ENCODE measurements at places on chromosomes 5 and 9.

- no peak for DNase-seq
These were observed 679.8 kb upstream of the FTMT start for GRCh38 chr5:121171834-121172233.

DNA sequence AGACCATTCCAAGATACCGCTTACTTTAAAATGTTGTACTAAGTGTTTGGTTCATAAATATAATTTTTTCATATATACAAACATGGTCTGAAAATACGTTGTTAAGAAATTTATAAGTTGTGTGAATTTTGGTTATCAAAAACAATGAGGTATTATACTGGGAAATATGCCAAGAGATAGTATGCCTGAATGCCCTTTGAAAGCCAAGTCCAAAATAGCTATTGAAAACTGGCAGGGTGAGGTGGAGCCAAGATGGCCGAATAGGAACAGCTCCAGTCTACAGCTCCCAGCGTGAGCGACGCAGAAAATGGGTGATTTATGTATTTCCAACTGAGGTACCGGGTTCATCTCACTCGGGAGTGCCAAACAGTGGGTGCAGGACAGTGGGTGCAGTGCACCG, 533.5 kb downstream of the ZNF608 start:
- no peak for DNase-seq

DNA sequence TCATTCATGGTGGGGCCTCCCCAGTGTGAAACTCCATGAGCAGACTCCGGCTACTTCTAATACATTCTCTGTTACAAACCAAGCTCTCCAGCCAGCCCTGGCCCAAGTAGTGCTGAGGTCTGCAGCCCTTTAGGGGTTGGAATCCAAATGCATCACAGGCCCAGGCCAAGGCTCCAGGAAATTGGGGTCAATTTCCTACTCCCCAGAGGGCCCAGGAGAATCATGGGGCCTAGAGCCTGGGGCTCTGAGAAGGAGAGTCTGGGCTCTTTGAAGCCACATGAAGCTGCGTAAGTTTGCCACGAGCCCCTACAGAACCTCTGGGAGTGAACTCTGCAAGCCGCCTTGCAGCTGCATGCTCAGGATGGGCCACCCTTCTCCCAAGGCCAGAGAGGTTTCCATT, 206.4 kb downstream of the PAPPA start:
- DNase-seq = no peak

DNA sequence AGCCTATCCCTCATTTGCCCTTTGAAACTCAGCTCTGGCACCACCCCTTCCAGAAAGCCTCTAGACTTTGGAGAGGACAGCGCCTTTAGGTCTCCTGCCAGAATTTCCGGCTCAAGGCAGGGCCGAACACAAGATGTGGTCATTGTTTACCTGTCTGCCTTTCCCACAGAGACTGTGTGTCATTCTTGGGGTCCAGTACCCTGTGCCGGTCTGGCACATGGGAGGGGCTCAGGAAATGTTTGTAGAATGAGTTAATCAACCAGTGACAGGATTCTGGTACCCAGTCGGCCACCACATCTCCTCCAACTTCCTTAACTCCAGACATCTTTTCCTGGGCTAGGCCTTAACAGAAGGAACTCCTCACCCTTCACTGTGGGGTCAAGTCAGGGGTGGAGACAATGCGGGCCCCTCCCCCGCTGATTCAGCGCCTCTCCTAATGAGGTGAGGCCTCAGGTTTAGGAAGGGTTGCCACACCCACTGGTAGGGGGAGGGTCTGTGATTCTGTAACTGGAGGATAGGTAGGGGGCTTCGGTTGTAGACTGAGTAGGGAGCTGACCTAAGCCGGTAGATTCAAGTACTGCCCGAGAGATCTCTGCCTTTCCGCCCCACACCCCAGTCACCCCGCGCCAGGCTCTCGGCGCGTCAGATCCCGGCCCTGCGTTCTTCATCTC, 29.3 kb downstream of the PCDH1 start:
- peak; percentile 22 for DNase-seq

DNA sequence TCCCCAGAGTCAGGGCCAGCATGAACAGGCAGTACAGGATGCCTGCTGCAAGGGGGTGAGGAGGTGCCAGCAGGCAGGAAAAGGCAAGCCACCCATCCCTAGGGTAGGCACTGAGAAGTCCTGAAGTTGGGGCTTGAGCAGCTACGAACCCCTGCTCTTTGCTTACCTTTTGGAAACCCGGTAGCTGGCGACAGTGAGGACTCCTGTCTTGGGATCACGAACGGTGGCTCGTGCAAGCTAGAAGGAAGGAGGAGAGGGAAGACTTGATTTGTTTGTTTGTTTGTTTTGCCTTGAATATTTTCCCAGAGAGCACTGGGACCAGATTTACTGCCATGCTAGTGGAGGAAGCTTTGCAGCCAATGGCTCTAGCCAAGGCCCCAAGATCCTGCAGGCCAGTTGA, 23.7 kb downstream of the P4HA2 start:
- DNase-seq = no peak

GRCh38 chr5:174300118-174300940, 254.8 kb downstream of the NSG2 start:
- no peak for DNase-seq

DNA sequence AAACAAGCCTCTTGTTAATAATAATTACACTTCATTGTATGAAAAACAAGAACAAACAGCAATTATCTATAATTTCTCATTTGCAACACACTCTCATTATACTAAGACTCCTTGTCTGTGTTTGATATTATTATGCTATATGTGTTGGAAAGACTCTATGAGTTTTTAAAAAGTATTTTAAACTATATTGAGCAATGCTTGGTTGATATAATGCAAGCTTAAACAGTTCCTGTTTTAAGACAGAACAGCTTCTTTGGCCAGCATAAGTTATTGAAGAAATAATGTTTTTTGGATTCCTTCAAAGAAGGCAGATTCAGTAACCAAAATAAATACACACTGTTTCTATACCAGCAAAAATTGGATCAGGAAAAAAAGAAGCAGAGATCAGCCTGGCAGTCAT, 871.4 kb downstream of the MAT2B start:
- DNase-seq = no peak

DNA sequence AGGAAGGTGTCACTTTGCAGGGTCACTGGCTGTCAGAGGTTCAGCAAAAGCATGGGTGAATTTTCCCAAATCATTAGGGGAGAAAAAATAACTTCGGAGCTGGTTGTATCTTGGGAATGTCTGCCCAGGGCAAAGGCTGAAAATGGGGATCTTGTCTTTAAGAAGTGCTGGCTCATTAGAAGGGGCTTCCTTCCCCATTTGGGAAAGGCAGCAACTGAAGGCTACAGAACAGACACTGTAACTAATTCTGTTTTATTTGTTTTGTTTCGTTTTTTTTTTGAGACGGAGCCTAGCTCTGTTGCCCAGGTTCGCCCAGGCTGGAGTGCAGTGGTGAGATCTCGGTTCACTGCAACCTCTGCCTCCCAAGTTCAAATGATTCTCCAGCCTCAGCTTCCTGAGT, 70.3 kb upstream of the PCA3 start:
- no peak for DNase-seq

- no peak for DNase-seq
These were observed 88.7 kb downstream of the CFAP90 start for GRCh38 chr5:7762267-7762666.

GRCh38 chr5:72032788-72033187, 74.5 kb upstream of the MAP1B start:
- no peak for DNase-seq

DNA sequence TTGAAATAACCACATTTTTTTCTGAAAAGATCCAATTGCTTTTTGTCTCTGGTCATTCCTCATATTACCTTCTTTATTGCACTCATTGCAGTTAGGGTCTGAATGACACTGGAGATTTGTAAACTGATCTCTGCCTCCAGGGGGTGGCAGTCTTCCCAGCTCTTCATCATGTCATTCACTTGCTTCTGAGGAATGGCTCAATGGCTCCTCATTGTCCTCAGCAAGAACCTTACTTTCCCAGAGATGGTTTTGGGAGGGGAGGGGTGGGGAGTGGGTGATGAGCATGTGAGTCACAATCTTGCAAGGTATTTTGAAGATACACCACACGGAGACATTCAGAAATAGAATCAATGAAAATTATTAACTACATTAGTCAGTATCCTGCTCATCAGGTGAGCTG, 159.8 kb upstream of the GAS1 start:
- DNase-seq = no peak

- no peak for DNase-seq
These were observed 16.5 kb downstream of the AGXT2 start for GRCh38 chr5:35031276-35031675.

DNA sequence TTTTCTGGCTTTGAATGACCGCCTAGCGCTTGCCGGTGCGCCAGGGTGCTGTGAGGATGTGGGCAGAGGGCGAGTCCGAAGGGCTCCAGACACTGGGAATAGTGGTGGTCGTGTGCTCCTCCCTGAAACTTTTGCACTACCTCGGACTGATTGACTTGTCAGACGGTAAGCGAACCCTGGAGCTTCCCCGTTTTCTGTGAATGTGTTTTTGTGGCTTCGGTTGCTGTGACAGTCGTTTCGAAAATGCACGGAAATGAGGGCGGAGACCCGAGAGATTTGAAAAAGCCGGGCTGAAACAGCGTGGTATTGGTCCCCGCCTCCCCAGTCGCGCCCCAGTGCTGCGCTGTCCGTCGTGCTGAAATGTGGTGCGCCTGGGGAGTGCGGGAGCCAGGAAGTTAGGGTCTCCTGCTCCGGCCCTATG, 102.5 kb upstream of the GABRP start:
- DNase-seq = no peak

DNA sequence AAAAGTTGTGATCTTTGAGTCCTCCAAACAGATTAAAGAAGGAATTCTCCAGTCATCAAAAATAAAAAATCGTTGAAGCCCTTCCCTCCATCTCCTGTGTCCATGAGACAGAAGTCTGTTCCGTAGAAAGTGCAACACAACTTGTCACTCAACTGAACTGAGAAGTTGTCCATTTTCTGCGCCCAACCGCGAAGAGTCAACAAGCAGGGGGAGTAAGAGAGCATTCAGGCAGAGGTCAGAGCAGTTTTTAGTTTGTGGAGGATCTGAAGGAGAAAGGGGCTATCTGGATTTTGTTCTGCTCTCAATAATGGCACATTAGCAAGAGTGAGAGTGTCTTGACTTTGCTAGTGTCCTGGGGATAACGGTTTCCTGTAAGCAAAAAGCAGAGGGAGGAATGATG, 303.9 kb downstream of the ICE1 start:
- DNase-seq = no peak

DNA sequence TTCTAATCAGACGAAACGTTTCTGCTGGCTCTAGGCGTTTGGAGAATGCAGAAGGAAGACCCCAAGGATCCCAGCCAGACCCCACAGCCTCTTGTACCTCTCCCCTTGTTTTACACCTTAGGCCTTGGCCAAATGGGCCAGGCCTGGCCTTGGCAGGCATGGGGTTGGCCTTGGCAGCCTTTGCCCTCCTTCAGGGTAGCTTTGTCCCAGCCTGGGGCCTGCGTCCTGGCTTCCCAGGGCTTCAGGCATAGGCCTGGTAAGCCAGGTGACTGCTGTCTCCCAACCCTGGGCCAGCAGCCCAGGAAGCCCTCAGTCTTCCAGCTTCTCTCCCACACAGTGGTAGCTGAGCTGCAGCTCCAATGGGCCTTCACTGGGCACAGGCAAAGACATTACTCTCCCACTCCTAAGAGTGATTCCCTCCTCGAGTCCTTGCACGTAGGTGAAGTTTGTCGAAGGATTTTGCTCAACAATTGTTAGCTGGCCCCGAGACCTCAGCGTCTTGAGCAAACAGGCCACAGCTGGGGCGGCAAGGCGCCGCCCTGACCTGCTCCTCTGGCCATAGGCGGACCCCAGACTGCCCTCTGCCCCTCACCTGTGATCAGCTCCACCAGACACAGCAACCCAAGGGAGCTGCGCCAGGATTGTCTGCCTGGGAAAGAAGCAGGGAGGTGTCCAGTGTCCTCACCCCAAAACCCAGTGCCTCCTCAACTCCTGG, 1.1 kb upstream of the PITX1 start:
- DNase-seq = no peak

DNA sequence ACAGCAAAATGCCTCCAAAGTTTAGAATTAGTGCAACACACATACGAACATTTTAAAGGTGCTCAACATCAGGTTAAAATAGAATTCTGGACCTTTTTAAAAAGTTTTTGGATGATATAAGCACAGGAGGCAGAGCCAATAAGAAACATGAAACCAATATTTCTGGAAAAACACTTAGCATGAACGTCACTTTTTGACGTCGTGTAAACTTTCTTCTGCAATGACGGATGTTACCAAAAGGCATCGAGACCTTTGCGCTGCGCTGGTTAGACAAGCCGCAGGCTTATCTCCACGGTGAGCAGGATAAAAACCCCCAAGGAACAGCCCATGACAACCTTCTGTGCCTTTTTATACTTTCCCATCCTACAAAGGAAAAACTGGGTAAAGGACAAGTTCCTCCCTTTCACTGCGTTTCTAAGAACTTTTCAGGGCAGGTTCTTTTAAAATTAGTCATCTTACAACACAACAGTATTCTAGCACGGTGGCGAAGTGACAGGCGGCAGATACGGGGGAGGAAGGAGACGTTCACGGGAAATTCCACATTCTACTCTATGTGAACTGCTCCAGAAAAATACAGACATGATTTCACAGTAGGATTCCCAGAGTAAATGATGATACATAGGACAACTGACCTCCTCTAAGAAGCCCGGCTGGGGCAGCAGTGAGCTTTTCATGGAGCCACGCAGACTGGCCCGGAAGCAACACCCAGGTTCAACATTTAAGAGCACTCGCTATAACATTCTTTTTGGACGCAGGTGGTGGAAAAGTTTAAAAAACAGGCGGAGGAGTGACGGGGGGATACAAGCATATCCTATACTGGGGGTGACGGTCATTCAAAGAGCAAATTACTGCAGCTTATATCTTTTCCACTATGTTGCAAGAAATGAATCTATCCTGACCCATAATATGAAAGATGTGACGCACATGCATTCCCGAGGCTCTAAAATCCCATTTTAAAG, 52.4 kb downstream of the USP20 start:
- peak; percentile 67 for DNase-seq

- no peak for DNase-seq
These were observed 38.3 kb upstream of the TIFAB start for GRCh38 chr5:135490245-135491037.

GRCh38 chr9:37801287-37801850, 772 bp downstream of the DCAF10 start:
- no peak for DNase-seq

DNA sequence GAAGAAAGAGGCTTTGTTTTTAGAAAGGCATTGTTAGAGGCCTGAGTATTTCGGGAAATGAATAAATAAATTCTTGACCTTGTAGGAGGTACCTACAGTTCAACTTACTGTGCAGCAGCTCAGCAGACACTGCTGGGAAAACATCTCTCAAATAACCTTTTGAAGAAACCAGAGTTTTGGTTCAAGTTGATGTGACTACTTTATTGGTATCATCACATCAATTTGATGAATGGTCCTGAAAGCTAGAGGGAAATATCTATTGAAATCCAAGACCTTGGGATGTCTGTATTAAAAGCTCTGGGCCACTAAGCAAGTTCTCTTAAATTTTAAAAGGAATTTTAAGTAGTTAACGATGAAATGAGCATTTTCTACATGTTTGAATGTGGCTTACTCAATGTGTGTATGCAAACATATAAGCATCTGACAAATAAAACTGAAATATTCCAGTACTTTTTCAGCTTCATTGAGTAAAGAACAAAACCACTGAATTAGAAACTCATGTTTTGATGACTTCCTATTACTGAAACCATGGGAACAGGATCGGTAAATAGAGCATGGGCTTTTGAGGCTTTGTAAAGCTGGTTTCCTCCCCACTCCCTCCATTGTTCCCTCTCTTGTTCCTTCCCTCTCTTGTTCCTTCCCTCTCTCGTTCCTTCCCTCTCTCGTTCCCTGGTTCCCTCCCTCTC, 36.7 kb downstream of the SLC27A6 start:
- no peak for DNase-seq
